ENCODE measurements at places on chromosomes 4 and X.

GRCh38 chr4:152822323-152822722 lies 42.6 kb downstream of the ARFIP1 start:
- no peak for DNase-seq

- DNase-seq = no peak
Measured at GRCh38 chr4:8019396-8020365, 80.0 kb upstream of the AFAP1 start.

DNA sequence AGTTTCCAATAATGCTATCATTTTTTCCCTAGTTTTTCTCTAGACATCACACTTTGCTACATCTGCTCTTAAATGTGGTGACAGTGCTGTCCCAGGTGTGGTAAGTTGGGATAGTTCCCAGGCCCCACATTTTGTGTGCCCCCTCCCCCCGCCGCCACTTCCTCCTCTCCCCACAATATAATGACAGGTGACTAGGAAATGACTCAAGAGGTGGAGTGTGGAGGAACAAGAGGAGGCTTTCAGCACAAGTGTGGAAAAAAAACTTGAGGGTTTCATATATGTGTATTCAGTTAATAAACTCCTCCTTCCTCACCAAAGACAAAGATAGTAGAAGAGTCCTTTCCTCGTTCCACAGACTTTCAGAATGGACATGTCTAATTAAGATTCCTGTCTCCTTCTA lies 18.3 kb upstream of the IL21 start:
- DNase-seq = no peak

DNA sequence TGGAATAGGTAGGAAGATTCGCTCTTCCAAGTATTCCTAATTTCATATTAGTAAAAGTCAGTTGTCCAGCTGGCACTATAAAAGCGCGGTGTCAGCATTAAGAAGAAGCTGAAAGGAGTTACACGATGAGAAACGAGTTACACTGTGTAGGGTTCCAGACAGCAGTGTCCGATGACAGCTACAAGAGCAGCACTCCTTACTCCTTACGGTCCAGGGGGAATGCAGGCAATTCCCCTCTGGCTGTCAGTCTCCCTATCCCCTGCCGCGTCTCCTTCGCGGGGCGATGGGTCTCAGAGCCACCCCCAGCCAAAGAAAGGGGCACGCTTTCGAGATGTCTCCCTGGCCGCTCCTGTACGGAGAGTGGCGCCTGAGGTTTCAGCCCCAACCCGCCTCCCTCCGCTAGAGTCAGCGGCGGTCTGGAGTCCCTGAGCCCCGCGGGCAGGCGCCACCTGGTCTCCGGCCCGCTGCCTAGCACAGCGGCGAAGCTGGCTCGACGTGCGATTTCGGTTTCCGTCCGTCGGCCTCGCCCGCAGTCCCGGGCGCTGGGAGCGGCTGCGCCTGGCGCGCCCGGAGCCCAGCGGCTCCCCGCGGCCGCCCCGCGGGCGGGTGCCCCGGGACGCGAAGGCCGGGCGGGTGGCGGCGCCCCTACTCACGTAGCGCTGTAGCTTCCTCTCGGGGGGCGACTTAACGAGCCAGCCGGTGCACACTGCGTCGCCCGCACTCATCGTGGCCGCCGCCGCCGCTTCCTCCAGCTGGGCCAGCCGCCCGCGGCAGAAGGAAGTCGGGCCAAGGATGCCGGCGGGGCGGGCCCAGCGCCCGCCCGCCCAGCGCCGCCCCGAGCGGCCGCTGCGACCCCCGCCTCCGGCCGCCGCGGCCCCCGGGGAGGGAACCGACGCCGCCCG lies at the start of gene GAB3:
Gene GAB3, minus strand, starts transcription at position 777 of the 902 bp plus-strand sequence. Its CDS starts 52 bp downstream, at position 725.
- no peak for DNase-seq

DNA sequence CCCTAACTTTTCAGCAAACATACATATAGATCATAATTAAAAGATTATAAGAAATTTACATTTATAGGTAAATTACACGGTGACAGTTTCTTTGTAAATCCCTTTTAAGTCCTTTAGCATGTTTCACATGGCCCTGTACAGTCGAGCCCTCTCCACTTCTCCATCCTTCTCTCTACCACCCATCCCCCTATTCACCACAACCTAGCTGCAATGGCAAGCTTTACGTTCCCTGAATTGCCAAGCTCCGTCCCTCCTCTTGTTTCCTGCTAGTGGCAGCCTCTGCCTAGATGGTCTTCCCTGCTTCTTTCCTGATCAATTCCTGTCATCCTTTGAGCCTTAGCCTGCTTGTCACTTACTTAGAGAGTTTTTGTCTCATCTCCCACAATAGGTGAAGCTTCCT lies 116.2 kb downstream of the TMA16 start:
- no peak for DNase-seq

- no peak for DNase-seq
Measured at GRCh38 chr4:138643827-138644226, 371.8 kb upstream of the NOCT start.

DNA sequence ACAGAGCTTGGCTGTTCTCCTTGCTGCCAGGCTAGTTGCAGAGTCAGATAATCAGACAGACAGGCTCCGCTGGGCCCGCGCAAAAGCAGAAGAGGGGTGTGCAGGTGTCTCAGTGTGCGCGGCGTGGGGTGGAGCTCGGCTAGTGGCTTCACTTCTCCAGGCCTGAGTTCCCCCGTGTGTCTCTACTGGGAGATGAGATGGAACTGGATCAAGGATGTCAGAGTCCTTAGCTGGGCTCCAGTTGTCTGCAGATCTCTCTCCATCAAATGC lies 21.1 kb downstream of the HTRA3 start:
- DNase-seq = no peak

DNA sequence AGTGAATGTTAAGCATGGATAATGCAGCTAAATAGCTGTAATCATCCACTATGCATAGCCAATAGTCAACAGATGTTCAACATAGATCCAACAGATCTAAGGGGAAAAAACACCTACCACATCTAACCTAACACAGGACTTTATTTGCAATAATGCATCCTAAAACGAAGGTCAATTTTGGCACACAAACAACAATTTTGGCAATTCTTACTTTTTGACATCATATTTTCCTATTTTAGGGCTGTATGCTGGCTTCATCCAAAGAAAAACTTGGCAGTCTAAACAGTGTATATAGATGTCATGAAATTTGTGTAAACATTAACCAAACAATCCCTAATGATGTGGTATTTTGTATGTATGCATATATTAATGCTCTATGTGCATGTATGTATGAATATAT lies 33.2 kb downstream of the UNC5C start:
- no peak for DNase-seq

GRCh38 chr4:79281566-79282359 lies 44.1 kb downstream of the NAA11 start:
- no peak for DNase-seq

DNA sequence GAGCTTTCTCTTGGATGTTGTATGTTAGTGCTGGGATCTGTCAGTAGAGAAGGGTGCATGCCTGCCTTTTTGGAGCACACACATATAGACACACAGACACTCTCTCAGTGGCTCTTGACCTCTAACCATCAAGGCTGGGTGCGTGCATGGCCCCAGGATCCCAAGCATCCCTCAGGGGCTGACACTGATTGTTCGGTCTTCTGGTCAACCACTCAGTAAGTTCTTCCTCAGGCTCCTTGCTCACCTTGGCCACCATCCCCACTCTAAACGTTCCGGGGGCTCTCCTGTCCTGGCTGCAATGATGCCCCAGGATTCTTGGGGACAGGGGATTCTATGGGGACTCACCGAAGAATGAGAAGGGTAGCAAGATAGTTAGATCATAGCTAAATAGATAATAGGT lies 179.6 kb downstream of the SHOX start:
- DNase-seq = no peak

- DNase-seq = no peak
Measured at GRCh38 chr4:77922158-77923094, 59.8 kb downstream of the MRPL1 start.

DNA sequence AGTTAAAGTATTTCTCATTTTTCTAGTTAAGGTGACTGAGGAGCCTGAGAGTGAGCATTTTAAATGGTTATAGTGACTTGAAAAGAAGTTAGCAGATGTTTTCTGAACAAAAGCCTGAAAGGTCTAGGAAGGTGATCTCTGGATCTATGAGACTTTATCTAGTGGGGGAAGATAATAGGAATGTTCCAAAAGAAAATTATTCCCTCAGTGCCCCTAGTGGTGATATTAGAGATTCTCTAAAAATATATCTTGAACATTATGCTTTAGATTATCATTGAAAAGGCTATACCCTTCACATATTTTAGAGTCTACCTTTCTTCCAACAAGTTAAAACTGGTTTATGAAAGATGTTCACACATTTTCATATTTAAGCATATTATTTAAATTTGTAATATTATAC lies 69.0 kb upstream of the SPANXN1 start:
- no peak for DNase-seq

DNA sequence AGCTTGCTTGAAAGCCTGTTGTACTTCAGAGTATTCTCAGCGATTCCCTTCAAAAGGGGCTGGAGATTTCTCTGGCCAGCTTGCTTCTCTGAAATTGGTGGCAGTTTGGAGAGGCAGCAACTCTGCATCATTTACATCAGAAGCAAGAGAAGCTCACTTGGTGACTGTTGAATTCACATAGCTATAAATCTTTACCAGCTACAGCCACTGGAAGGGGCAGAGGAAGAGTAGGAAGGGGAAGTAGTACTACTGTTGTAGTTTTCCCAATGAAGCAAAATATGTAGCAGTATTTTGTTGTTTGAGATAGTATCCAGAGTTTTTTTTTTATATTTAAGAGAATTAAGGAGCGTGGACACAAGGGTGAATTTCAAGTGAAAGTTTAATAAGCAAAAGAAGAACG lies 2.8 kb downstream of the TENT5D start:
- no peak for DNase-seq

DNA sequence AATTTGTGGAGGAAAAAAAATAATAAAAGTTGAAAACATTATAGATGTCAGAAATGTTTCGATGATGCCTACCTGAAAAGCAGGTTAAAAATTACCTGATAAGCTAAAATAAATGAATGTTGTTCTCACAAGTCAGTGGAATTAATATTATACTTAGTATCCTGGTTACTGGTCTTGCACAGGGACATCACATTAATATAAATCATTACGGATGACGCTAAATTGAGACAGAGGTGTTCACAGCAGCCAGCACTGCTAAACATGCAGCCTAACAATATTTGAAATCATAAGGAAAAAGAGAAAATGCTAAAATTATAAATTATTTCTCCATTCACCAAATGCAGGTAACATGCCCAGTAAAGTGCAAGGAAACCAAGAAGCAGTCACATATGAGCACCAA lies 1130.0 kb downstream of the STPG2 start:
- DNase-seq = no peak

DNA sequence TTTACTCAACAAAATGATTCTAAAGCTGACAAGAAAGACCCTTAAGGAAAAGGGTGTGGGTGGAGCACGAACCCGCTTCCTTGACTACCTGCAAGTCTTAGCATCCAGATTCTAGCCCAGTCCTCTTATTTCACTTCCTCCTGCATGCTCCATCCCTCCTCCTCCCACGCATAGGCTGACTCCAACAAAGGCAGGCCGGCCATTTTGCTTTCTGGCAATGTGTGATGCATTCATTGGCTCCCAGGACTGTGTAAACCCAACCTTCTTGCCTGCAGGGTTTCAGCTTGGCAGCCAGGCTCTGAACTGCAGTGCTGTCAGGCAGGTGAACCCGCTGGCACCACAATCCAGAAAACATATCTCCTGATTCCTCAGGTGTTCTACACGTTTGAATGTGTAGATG lies 39.3 kb downstream of the RTL9 start:
- DNase-seq = no peak

- DNase-seq = no peak
Measured at GRCh38 chr4:27638163-27638915, 777.7 kb downstream of the STIM2 start.

DNA sequence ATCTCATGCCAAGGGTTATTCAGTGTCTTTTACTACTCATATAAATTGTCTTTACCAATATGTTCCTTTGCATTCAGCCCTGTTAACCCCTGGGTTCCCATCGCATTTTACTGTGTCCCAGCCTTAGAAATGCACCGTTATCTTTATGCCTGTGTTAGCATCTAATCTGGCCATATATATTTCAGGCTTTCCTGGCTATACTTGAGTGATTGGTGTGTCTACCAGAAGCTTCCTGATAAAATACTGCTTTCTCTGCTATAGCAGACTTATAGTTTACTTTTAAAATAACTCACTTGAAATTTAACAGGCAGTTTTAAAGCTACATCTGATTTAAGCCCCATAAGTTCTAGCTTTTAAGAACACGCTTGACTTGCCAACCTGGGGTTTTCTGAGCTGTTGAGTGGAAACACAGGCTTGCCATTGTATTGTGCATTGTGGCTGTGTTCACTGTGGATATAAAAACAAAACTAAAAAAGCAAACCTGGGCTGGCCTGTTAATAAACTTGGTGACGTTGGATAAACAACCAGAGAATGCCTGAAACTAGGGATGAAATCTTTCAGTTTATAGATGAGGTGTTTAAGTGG lies 185.3 kb upstream of the TAPT1 start:
- DNase-seq = no peak
